ENCODE measurements at places on chromosomes 2 and 18.

- DNase-seq: no peak
These were observed 12.3 kb upstream of the POLI start for GRCh38 chr18:54257015-54257414.

DNA sequence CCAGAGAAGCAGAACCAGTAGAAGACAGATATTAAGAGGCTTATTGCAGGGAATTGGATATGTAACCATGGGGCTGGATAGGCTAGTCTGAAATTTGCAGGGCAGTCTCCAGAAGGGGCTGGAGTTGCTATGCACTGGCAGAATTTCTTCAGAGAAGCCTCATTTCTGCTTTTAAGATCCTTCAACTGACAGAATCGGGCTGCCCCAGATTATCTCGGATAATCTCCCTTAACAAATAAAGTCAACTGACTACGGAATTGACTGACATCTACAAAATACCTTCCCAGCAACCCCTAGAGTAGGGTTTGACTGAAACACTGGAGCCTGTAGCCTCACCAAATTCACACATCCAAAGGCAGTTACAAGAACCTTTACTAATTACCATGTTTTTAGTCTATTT is 136.4 kb downstream of the SOCS6 start:
- DNase-seq: no peak

- DNase-seq: no peak
These were observed 16.4 kb downstream of the EMX1 start for GRCh38 chr2:72933646-72934151.

DNA sequence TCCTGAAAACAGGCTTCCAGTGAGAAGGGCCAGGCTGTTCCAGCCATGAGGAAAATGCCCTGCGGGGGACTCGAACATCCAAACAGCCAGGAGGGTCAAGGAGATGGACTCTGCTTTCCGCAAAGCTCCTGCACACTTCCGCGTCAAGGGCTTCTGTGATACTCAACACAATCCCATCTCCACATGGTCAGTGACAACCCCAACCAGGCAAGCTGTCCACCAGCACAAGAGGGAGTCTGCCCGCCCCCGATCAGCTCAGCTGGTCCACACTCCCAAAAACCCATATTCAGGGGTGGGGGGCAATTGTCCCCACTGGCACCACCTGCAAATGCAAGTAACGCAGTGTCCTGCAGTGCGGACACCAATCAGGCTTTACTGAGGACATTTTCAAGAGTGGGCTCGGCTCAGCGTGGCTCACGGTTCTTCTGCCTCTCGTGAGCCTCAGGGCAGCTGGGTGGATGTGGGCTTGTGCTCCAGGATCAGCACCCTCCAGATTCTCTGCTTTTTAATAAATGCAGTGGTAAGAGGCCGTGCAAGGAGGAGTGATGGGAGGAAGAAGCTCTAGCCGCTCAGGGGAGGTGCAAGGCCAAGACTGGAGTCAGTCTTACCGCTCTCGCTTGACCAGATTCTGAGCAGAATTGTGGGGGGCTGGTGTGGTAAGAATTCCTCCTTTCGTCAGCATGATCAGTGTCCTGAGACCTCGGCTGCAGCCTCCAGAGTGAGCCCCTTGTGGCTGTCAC is 19.5 kb upstream of the CIDEA start:
- DNase-seq: no peak

DNA sequence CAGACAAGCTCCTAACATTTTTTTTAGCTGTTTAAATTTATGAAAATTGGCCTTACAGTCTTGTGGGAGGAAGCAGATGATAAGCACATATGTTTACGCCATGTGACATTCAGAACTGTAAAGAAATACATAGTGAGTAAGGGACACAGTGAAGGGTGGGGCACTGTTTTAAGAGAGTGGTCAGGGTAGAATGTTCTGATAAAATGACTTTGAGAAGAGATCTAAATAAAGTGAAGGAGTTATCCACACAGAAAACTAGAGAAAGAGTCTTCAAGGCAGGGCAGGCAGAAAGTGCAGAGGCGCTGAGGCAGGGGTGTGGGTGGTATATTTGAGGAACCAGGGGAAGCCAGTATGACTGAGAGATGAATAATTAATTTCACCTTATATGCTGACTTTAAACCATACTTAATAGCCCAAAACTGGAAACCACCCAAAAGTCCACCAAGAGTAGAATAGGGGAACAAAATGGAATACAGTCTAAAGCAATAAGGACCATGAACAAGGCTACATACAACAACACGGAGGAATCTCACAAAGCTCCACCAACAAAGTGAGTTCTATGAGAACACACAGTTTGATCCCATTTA is 8.6 kb downstream of the MREG start:
- no peak for DNase-seq

DNA sequence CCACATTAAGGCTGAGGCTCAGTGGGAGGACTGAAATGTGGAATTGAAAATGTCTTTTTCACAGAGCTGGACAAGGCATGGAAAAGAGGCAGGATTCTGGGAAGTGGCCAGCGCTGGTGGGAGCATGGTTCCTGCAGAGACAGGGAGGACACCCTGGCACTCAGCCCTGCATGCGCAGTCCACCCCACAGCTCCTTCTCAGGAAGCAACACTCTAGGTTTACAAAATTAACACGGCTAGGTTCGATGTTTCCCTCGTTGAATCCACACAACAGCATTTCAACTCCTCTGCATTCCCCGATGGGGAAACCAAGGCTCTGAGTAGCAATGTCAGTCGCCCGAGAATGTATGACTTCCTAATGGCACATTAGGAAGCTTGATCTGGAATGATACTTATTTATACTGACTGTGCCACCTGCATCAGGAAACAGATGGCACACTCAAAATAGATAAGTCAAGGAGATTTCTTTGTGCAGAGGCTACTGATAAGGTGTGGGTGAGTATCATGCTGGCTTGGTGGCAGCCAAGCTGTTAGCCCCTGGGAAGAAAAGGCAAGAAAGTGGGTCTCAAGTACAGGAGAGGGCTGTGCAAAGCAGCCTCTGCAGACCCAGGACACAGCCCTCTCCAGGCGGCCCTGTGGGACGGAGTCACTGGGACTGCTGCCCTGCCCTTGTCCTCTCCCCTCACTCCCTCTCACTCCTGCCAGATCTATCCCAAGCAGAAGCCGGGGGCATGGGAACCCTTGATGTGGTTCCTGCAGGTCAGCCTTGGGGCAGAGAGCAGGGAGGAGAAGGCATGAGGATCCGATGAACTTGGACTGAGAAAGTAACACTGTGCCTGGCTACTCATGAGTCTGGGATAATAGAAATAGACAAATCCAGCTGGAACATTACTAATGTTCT is 158.4 kb upstream of the FHL2 start:
- no peak for DNase-seq

DNA sequence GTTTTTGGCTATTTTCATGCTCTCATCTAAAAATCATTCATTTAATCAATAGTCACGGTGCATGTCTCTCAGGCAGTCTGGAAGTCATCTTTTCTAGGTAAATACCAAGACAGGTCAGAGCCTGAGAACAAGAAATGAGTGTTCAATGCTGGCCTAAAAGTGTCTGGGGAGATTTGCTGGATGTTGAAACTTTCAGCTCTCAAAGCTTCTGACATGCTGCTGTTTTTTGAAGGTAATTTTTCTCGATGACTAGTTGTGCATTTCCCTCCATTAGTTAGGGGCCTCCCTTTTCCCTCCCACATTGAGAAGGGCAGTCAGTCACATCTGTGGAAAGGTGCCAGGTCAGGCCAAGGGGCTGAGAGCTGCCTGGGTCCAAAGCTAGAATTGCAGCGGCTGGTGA is 115.6 kb downstream of the LPIN1 start:
- no peak for DNase-seq
